ENCODE measurements at places on chromosomes 5 and 9. TPM values are rescaled to one million over a fixed set of nuclear protein-coding genes. Genes with fewer than 3 reads are reported as not detected.

HMCN2 gene
- 8.6 TPM for total RNA-seq

ZNF608 gene
- total RNA-seq = 63.7 TPM

DNA sequence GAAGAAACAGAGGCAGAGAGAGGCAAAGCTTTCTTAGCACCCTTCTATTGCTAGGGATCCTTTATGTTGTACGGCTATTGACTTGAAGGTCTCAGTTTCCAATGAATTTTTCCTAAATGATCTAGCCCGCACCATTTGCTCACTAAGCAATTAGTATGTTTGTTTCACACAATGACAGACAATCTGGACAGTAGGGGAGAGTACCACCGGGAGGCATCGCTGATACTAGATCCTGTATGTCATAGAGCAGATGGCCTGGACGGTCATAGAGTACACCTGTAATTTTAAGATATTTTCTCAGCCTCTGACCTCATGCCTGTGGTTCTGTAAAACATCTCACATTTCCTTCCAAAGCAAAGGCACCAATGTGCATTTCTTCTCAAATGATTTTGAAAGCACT is 194.3 kb downstream of the TLE4 start:
- no peak for DNase-seq
- H3K27ac ChIP-seq = no peak overlapping the region
- no peaks in the 10 kb centered on the region for H3K36me3 ChIP-seq
- no peak overlapping the region for H3K4me3 ChIP-seq
- H3K27me3 ChIP-seq = no peaks in the 10 kb centered on the region
- no peaks in the 10 kb centered on the region for H3K4me1 ChIP-seq

- H3K36me3 ChIP-seq = no peaks in the 10 kb centered on the region
- peaks cover 18% of the 10 kb centered on the region for H3K4me1 ChIP-seq
- H3K27ac ChIP-seq = peak overlapping the region; percentile 92
- no peaks in the 10 kb centered on the region for H3K27me3 ChIP-seq
- DNase-seq = no peak
- no peak overlapping the region for H3K4me3 ChIP-seq
Observed at GRCh38 chr9:116927726-116928125, 240.6 kb downstream of the TRIM32 start.

DNA sequence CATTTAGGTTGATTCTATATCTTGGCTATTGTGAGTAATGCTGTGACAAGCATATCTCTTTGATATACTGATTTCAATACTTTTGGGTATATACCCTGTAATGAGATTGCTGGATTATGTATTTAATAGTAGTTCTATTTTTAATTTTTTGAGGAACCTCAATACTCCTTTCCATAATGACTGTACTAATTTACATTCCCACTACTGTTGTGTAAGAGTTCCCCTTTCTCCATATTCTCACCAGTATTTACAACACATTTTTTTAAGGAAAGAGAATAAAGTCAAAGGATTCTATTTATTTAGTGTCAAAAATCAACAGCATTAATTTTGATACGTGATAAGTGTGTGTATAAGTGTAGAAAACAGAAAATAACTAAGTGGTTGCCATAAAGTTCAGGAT is 356.4 kb upstream of the EDIL3 start:
- H3K4me1 ChIP-seq = no peaks in the 10 kb centered on the region
- H3K27me3 ChIP-seq = no peaks in the 10 kb centered on the region
- H3K36me3 ChIP-seq = no peaks in the 10 kb centered on the region
- no peak for DNase-seq
- H3K27ac ChIP-seq = no peak overlapping the region
- no peak overlapping the region for H3K4me3 ChIP-seq

DNA sequence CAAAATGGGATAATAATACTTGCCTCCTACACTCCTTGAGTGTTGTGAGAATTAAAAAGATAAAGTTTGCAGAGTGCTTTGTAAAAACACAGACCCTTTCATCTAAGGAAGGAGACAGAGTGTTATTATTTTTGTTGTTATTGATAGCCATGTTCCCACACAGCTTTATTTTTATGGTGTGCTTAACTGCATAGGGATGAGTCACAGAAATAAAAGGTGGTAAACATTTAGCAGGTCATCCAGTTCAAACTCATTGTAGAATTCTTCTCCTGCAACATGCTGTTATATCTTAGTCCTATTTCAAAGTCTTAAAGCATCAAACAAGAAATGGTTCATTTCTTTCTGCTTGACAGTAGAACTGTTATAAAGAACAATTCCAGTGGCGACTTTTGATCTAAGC is 367.5 kb upstream of the ACTBL2 start:
- no peaks in the 10 kb centered on the region for H3K36me3 ChIP-seq
- no peaks in the 10 kb centered on the region for H3K27me3 ChIP-seq
- no peak overlapping the region for H3K27ac ChIP-seq
- H3K4me1 ChIP-seq = no peaks in the 10 kb centered on the region

DNA sequence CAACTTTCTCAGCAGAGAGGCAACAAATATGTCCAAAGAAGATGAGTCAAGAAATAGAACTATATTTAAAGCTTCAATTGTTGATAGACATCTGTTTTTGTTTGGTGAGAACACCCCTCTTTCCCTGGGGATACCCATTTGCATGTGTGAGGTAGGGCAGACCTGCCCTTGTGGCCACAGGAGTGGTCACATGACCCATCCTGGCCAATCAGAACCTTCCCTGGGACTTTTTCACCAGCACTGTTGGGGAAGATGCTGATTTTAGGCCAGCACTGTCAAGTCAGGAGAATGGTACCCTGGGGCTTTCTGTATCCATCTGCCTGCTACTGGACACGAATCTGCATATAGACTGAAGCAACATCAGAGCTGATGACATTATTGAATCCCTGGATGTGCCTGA is 211.2 kb downstream of the CDK5RAP2 start:
- no peak overlapping the region for H3K4me3 ChIP-seq
- H3K4me1 ChIP-seq = no peaks in the 10 kb centered on the region
- H3K27me3 ChIP-seq = no peaks in the 10 kb centered on the region
- no peaks in the 10 kb centered on the region for H3K36me3 ChIP-seq

DNA sequence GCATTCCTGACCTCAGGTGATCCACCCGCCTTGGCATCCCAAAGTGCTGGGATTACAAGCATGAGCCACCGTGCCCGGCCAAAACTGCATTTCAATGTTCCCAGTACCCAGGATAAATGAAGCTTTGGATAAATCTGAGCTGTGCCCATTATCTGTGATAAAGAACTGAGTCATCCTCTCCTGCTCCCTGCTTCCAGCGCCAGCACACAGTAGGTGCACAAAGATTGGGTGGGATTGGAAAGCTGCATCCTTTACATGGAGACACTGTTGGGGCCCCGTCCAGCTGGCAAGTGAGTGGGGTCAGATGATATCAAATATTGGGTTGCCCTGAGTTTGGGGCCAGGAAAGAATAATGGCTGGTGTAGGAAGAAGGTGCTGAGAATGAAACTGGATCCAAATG is 17.4 kb downstream of the SH2D3C start:
- H3K4me3 ChIP-seq = no peak overlapping the region
- peaks cover 7% of the 10 kb centered on the region for H3K4me1 ChIP-seq
- no peak for DNase-seq
